Fibroblast of upper back skin (primary cell): ENCODE measurements at places on chromosomes 3 and 15.

GRCh38 chr3:183513046-183513706, 42.3 kb downstream of the KLHL6 start:
- DNase-seq: no peak

- DNase-seq: peak; percentile 68
These were observed 11.5 kb downstream of the SEMA3F start for GRCh38 chr3:50166620-50167019.

- DNase-seq: peak; percentile 41
These were observed 105.0 kb downstream of the MYLK start for GRCh38 chr3:123778991-123779622.

DNA sequence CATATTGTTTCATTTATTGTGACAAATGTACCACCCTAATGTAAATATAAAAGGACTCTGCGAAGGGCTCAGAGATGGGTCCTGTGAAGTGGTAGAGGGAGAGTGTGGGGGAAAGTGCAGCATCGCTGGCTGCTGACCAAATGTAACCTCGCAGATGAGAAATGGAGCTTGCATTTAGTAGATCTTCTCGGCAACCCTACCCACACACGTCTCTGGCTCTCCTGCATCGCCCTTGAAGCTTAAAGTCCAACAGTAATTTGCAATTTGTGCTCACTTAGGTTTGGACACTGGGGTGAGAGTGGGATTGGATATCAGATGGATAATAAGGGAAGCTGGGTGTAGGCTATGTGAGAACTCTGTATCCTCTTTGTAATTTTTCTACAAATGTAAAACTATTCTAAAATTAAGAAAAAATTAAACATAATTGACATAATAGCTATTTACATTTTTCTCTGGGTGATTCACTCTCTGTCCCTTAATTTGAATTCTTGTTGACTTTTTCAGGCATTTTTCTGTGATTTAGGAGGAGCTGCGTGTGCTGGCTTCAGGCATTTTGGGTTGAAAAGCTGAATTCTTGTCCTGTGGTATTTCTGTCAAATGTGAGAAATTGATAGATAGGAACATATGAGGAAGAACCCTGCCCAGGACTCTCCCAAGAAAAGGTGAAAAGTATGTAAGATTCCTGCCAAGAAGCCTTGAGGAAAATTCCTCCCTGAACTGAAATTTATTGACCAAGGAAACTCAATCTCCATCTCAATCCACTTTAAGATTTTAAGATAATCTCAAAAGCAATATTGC, 524.7 kb upstream of the MCTP2 start:
- DNase-seq: peak; percentile 87

GRCh38 chr3:64730681-64731080, 42.9 kb upstream of the ADAMTS9 start:
- DNase-seq: no peak

DNA sequence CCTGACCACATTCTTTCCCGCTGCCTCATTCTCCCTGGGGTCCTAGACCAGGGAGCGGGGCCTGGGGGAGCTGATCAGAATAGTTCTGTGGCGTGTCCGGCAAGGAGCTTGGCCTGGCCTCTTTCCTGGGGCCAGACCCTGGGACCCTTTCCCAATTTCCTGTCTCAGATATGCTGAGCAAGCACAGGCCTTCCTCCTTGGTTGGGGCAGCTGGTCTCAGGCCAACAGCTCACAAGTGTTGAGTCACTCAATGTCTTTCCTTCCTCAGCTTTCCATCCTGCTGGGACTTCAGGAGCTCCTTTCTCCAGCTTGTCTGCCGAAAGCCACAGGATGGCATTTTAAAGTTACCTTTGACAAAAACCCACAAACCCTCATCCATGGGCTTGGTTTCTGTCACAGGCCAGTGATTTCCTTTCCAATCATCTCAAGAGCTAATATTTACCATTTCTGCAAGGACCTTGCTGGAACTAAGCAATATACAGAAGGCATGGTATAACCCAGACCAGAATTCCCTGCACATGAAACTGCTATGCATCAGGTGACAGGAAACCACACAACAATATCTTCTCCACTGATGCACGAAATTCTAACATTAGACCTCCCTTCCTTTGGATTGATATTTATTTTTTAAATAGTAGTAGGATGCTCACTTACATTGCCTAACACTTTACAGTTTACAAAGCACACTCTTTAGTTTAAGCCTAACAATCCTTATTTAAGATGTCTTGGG, 19.5 kb upstream of the TIMP4 start:
- DNase-seq: peak; percentile 71

DNA sequence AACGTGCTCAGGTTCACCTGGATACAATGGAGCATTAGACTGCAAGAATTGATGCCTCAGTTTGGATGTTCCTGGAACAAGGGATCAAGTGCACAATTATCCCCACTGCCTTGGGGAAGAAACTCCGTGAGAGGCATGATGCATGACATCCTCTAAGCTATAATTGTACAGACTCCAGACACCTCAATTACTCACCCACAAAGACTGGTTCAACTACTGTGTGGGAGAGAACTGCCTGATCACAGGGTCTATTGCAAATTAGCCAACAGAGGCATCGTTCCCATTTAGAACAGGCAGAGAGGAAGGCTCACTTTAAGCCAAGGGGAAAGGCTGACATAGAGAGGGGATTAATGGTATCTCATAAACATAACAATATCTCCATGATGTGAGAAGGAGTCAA, 43.5 kb downstream of the ARRDC4 start:
- DNase-seq: no peak

DNA sequence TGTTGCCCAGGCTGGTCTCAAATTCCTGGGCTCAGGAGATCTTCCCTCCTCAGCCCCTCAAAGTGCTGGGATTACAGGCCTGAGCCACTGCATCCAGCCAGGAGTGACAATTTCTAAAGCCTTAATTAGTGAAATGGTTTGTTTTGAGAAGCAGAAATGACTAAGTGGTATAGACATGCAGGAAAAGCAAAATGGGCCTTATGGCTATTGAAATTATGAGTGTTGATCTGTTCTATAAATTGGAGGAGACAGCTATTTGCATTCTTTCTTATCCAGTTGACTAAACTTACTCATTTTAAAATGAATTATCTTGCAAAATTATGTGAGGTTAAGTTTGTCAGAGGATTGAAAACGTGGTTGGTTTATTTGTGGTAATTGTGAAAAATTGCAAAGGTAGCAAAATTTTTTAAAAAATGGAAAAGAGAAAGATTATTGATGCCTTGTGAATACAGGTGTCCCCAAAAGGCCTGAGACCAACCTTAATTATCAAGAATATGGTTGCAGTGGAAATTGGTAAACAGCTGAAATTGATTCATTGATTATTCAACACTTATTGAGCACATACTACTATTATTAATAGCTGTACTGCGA, 7.9 kb downstream of the RAP2B start:
- no peak for DNase-seq

GRCh38 chr15:68363353-68363752, 68.6 kb downstream of the ITGA11 start:
- DNase-seq: no peak

DNA sequence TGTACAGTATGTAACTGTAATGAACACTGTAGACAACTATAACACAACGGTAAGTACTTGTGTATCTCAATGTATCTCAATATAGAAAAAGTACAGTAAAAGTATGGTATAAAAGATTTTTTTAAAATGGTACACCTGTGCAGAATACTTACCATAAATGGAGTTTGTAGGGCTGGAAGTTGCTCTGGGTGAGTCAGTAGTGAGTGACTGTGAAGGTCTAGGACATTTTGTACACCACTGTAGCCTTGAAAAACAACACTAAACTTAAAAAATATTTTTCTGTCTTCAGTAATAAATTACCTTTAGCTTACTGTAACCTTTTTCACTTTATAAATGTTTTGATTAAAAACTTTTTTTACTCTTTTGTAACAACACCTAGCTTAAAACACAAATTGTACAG, 142.9 kb downstream of the ATG7 start:
- no peak for DNase-seq

DNA sequence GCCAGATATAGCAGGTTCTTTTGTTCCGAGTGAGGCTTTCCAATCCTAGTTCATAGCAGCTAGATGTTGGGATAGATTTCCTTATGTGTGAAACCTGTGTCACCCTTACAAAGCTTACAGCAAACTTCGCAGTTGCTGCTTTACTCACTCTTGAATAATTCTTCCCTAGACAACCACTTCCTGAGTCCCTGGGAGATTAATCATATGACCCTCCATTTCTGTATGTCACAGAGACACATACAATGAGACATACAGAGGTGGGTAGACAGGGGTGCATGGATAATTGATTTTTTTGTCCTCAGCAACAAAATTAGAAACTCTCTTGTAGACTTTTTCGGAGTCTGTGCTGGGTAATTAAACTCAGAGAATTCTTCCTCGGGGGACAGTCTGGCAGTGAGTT, 163.2 kb downstream of the NSUN3 start:
- DNase-seq: peak; percentile 83

GRCh38 chr15:51932161-51932560, 39.4 kb downstream of the LEO1 start:
- DNase-seq: no peak

DNA sequence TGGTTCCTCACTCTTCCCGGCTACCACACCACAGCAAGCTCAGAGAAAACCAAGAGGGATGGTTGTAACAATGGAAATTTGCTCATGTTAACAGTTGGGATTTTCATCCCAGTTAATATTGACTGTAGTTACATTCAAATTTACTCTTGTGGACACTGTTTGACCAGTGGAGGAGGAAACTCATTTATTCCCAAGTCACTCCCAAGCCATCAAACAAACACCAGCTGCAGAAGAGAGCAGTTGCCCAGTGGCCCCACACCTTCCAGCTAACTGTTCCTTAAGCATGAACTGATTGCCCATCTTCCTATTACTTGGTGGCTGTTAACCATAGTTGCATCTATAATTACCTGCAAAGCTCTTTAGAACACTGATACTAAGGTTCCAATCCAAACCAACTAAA, 24.1 kb upstream of the MECOM start:
- no peak for DNase-seq

DNA sequence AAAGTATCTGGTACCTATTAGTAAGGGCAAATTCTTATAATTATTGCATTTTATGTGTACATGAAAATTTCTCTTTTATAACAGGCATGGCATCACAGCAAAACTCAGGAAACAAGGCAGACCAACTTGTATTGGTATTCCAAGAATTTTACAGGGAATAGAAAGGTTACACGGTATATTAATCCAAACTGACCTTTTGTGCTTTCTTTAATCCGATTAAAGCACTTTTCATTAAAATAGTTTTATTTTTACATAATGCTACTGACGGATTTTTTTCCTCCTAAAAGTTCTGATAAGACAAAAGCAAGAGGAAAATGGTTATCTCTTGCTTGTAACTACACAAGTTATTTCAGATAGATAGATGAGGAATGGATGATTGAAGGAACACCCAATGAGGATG, 137.0 kb upstream of the SLCO3A1 start:
- DNase-seq: no peak

DNA sequence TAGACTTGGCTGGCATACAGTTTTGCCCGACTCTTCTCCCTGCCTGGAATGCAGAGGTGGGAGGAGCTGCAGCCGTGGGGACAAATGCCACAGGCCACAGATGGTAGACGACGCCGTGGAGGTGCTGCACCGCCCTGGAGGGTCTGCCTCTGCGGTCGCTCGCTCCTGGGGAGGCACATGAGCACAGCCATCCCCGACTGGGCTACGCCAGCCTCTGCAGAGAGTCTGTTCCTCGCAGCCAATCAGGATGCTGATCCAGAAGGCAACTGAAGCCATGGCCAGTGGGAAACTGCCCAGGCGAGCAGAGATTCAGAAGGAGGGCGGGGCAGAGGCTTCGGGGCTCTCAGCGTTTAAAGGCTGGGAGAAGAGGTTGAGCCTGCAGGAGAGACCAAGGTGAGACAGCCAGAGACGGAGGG, 11.9 kb upstream of the LRRC15 start:
- no peak for DNase-seq

- peak; percentile 40 for DNase-seq
These were observed 158.2 kb upstream of the ARHGEF26 start for GRCh38 chr3:153963012-153963411.

DNA sequence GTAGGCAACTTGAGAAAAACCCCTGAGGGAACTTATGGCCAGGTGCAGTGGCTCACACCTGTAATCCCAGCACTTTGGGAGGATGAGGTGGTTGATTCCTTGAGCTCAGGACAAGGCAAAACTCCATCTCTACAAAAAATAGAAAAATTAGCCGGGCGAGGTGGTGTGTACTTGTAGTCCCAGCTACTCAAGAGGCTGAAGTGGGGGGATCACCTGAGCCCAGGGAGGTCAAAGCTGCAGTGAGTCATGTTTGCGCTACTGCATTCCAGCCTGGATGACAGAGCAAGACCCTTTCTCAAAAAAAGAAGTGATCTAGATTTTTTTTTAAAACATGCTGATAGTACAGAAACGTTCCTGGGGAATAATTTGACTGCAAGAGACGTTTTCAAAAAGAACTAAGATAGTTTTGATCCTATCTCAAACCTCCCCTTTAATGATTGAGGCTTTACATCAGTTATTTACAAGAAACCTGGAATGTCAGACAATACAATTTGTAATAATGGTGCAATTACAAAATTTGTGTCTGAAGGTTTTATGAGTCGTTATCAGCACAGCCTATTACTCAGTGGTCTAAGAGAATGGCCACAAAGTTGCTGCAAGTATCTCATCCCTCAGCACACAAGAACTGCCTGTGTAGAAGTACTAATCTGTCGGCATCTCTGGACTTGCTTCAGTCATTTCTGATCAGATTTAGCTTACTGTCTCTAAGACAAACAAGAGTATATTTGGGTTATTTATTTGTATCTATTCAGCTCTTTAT, 32.2 kb upstream of the KLHL25 start:
- peak; percentile 24 for DNase-seq
